Nephron progenitor cell (in vitro differentiated cells): ENCODE measurements at places on chromosomes 7 and 10.

DNA sequence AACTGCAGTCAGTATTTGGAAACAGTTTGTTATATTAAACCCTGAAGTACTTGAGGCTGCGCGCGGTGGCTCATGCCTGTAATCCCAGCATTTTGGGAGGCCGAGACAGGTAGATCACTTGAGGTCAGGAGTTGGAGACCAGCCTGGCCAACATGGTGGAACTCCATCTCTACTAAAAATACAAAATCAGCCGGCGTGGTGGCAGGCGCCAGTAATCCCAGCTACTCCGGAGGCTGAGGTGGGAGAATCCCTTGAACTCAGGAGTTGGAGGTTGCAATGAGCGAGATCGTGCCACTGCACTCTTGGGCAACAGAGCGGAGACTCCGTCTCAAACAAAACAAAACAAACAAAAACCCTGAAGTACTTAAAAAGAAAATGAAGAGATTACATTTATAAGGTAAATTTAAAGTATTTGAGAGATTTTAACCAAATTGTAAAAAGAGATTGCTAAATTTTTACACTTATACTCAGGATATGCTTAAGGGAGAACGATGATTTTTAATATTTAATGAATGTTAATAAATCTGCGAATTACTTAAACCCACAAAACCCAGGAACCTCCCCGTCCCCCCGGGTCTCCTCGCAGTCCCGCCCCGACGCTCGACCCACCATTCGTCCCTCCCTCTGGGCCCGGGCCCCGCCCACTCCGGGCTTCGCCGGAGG, 425 bp upstream of the MTG1 start:
- DNase-seq, result no peak

- no peak for DNase-seq
Observed at GRCh38 chr10:91552274-91553095, 80.4 kb downstream of the PPP1R3C start.

GRCh38 chr10:67763499-67764011, 67.6 kb upstream of the CTNNA3 start:
- DNase-seq, result peak; percentile 75

DNA sequence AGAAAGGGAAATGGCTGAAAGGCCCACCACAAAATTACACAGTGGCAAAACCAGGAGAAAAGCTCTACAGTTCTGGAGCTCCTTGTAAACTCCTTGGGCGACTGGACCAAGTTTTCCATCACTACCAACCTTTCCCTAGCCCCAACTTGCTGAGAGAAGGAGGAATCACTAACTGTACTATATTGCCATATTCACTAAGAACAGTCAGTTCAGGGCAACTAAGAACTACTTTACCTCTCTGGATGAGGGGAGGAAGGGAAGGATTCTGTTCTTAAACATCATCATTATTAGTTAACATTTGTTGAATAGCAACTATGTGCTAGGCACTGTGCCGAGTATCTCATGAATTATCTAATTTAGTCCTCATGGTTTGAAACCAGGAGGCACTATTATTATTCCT, 98.1 kb upstream of the SVIL start:
- DNase-seq, result no peak

DNA sequence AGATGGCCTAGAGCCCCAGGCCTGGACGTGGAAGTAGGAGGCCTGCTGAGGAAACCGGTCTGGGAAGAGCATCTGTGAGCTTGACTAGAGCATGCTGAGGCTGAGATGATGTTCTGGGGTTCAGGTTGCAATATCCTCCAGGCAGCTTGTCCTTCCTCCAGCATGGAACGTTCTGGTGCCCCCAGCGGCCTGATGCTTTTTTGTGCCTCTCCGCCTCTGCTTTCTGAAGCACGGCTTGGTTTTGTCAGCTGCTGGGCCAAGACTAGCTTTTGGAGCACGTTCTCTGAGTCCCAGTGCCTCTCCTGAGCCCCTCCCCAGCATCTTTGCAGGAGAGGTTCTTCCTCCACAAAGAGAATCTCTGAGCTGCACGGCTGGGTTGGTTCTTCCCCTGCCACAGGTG, 682.0 kb upstream of the FOXK1 start:
- no peak for DNase-seq

DNA sequence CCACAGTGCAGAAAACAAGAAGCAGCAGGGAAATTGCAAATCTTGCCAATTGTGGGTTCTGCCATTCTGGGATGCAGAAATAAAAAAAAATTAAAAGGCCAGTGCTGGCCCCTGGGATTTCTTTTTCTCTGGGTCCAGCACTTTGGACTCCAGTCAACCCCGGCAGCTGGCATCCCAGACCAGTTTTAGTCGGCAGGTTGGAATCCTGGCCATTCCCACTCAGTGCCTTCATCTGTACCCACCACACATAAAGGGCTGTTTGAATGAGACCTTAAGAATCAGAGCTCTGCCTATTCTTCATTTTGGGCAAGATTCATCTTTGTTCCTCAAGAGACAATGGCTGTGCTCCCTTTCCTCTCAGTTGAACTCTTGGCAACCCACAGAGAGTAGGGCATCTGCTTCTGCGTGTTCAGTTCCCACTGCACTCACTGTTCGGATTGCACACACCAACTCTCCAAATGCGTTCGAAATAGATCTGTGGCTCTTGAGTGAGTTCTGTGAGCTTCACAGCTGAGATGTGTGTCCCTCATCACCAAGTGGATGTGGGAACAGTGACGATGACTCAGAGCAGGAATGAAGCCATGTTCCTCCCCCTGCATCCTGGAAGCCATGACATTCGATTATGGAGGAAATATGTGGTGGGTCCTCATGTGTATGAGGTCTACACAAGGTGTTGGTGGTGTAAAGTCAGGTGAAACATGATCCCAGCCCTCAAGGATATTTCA, 63.0 kb upstream of the EGFR start:
- DNase-seq, result no peak

DNA sequence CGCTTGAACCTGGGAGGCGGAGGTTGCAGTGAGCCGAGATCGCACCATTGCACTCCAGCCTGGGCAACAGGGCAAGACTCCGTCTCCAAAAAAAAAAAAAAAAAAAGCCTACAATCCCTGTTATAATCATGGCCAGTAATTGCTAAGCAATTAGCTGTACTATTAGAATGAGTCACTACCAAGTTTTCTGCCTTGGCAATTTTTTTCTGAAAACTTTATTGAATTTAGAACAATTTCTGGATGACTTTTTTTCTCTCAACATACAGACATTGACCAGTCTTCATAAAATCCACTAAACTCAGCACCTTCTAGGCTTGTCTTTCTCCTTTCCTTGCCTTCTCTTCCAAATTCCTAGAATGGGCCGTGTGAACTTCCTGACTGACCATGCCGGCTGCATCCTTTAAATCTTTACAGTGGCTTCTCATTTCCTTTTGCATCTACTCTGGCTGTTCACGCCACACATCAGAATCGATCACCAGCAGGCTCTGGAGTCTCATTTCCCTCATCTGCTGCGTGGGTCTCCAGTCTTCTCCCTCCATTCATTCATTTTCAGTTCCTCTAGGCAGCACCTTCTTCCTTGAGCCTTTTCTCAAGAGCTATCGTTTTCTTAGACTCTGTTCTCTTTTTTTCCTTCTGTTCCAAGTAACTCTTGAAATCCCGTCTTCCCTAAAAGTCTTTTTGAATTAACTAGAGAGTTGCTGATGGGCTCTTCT, 107.9 kb downstream of the KAT6B start:
- DNase-seq, result no peak

DNA sequence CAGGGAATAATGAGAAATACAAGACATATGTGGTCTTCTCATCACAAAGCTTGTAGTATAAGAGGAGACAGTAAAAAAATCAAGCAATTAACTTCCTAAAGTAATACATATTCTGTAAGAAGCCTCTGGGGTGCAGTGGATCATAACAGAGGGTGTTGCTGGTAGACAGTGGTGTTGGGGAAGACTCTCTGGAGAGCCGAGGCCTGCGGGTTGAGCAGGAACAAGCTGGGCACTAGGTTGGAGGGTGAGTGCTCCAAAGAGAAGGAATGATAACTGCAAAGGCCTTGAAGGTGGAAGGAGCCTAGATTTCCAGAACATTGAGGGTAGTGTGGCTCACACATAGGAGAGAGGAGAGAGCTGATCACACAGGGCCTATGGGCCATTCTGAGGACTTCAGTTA, 1.5 kb downstream of the GIMAP4 start:
- no peak for DNase-seq

DNA sequence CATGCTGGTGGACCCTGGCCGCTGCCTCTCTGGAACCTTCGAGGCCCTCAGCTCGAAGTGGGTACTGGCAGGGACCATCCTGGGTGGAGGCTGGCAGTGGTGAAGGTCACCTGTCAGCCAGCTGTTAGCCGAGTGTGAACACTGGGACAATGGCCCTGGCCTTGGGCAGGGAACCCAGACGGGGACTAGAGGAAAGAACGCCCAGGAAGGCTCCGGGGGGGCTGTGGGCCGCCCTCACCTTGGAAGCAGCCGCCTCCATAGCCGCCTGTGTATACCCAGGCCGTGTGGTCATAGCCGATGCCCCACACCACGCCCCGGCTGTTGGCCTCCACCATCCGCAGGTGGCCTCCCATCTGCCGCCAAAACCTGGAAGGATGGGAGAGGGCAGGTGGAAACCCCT, 17.6 kb downstream of the BHLHA15 start:
- no peak for DNase-seq

- DNase-seq, result no peak
Observed at GRCh38 chr7:87882151-87882937, 6.1 kb downstream of the DBF4 start.

- DNase-seq, result no peak
Observed at GRCh38 chr10:132151951-132152505, 34.7 kb upstream of the DPYSL4 start.

- DNase-seq, result no peak
Observed at GRCh38 chr7:2198206-2198605, 34.5 kb downstream of the MAD1L1 start.

DNA sequence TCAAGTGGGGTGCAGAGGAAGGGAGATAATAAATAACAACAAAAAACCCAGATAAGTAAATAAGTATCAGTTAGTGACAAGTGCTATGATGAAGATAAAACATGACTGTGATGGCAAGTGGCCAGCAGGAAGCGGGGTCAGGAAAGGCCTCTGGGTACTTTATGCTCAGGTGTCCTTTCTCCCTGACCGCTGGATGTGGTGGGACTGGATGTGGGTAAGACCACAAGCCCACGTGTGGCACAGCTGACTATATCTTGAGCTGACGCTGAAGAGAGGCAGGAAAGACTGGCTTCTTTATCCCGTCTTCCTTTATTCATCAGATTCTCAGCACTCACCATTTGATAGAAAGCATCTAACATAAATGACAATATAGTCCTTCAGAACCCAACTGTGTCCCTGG, 87.8 kb downstream of the CREB5 start:
- DNase-seq, result no peak

DNA sequence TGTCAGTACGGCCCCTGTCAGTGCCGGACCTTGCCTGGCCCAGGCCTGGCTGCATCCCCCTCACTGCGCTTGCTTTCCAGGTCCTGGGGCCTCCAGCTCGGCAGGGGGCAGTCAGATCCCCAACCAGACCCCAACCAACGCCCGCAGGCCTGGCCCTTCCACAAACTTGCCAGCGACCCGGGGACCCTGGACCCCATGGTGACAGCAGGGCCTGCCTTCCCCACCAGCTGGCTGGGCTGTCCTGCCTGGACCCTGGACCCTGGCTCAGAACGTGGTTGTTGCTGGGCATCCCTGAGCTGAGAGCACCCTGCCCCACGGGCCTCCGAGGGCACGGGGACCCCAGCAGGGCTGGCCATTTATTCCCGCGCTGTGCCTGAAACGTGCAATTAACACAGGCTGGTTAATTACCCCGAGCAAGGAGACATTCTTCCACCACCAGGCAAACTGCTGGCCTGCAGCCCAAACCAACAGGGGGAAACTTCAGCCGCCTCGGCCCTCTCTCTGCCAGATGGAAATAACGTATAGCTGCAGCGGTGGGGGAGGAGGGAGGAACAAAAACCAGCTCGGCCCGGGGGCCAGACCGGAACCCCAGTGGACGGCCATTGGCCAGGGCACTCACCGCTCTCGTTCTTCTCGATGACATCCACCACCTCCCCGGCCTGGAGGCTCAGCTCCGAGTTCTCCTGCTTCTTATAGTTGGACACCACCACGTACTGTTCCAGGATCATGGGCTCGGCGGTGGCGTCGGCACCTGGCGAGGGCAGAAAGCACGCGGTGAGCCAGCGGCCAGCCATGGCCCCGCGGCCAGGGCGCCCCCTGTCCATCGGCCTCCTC, 167.1 kb downstream of the NEURL1 start:
- no peak for DNase-seq

DNA sequence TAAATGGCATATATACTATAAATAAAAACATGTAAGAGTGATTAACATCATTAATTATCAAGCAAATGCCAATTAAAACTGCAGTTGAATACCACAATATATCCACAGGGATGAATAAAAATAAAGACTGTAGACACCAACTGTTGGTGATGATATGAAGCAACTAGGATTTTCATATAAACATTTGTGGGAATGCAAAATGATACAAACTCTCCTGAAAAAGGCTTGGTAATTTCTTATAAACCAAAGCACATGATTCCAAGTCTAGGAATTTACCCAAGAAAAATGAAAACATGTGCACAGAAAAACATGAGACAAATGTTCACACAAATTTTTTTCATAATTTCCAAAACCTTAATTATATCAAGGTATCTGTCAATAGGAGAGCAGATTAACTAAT, 448.1 kb downstream of the ETV1 start:
- no peak for DNase-seq
